NCI-H524 treated with DMSO at 0.1 percent for 48 hours (cell line): ENCODE measurements at places on chromosomes 12 and 14.
A peak's percentile ranks its signal among the peaks of the same experiment; 100 is the strongest.

GRCh38 chr14:91220581-91221000 is 23.9 kb downstream of the GPR68 start:
- peak; percentile 82 for DNase-seq

- no peak for DNase-seq
Observed at GRCh38 chr12:103282124-103282523, 213.6 kb downstream of the C12orf42 start.

- no peak for DNase-seq
Observed at GRCh38 chr12:2092890-2093289, 40.1 kb downstream of the CACNA1C start.

DNA sequence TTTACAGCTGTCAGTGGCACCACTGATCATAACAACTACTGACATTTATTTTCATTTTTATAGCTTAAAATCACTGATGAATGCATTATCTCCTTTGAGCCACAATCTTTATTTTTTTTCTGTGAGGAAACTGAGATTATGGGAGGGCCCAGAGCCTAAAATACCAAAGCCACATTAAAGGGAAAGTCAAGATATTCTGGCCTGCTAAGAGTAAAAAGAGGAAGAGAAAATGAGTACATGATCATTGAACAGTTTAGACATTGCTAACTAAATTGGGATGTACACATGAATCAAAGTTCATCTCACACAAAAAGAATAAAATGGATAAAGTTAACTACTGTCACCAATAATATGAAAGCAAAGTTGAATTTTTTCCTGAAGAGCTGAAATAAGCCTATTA is 170.5 kb upstream of the GARIN2 start:
- DNase-seq = no peak

GRCh38 chr14:102226356-102227125 is 78.4 kb downstream of the MOK start:
- no peak for DNase-seq
